ELR (cell line): ENCODE measurements at places on chromosomes 1 and 21.

- DNase-seq, result no peak
These were observed 18.9 kb downstream of the C1orf174 start for GRCh38 chr1:3881193-3881480.

- DNase-seq, result peak; percentile 61
These were observed at the start of gene SMPDL3B for GRCh38 chr1:27934818-27935549. TSS of gene SMPDL3B (plus strand) at chr1:27935000. CDS start at chr1:27935184, 184 bp downstream.

GRCh38 chr1:109391626-109392025 is 6.1 kb downstream of the SORT1 start:
- DNase-seq, result no peak

- DNase-seq, result peak; percentile 15
These were observed 7.0 kb upstream of the GPR88 start for GRCh38 chr1:100530880-100531487.

- no peak for DNase-seq
These were observed 28.6 kb upstream of the MX1 start for GRCh38 chr21:41397471-41397891.

GRCh38 chr1:230143534-230143933 is 76.5 kb downstream of the GALNT2 start:
- no peak for DNase-seq

DNA sequence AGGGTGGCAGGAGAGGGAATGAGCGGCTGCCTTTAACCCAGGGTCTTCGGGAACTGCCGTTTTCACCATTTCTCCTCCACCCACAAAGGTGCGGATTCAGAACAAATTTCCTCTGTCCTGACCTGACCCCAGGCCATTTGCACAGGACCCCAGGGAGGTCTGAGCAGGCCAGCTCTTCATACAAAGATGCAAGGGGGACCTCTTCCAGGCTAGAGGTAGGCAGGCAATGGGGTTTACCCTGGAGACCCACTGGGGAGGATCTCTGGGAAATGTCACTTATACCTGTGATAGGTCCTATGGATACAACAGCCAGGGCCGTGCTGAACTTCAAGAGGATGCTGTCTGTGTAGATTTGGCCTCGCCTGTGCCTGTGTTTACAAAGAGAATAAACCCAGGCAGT is 89.7 kb upstream of the VAMP3 start:
- no peak for DNase-seq

- no peak for DNase-seq
These were observed 14.6 kb downstream of the TNNT2 start for GRCh38 chr1:201362906-201363305.

DNA sequence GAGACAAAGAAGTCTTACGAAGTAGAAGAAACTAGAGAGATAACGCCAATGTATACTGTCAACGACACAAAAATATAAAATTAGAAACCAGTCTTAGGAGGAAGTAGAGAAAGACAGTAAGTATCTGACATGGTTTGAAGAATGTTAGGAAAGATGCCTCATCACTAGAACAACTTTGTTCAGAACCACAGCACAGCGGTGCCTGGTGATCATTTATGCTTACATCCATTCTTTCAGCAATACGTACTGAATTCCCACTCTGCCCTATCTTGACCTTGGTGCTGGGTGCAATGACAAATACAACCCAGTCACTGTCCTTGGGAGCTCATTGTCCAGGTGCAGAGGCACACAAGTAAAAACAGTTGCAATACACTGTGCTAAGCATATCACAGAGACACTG is 104.4 kb downstream of the TM2D1 start:
- DNase-seq, result no peak

DNA sequence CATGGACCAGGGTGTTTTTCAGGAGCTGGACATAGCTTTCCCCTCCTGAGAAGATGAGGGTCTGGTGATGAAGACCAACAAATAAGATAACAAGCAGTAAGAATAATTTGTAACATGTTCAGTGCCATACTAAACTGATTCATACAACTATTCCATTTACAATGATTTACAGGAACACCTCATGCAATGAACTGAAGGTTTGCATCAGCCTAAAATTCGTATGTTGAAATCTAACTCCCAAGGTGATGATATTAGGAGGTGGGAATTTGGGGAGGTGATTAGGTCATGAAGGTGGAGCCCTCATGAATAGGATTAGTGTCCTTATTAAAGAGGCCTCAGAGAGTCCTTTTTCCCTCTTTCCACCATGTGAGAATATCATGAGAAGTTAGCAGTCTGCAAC is 15.9 kb upstream of the NIBAN1 start:
- DNase-seq, result no peak

DNA sequence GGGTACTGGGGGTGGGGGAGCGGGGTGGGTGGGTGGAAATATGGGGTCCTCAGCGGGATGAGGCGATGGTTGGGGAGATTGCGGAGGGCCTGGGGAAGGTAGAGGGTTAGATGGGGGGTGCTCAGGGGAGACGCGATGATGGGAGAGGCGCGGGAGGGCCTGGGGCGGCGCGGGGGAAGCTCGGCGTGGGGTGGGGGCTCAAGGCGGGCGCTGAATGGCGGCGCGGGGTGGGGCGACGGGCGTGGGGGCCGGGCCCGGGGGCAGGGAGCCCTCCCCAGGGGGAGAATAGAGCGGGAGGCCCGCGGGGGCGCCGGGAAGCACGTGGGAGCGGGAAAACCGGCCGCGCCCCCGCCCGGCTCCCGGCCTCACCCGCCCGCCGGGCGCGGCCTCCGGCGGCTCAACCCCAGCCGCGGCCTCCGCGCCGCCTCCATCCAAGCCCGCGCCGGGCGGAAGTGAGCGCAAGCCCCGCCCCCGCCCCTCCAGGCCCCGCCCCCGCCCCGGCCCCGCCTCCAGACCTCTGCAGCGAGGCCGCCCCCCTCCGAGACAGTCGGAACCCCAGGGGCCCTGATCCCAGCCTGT is at the start of gene FAAP20:
Gene FAAP20, minus strand, starts transcription at position 454 of the 579 bp plus-strand sequence. Its CDS starts 23 bp downstream, at position 431.
- DNase-seq, result peak; percentile 73

DNA sequence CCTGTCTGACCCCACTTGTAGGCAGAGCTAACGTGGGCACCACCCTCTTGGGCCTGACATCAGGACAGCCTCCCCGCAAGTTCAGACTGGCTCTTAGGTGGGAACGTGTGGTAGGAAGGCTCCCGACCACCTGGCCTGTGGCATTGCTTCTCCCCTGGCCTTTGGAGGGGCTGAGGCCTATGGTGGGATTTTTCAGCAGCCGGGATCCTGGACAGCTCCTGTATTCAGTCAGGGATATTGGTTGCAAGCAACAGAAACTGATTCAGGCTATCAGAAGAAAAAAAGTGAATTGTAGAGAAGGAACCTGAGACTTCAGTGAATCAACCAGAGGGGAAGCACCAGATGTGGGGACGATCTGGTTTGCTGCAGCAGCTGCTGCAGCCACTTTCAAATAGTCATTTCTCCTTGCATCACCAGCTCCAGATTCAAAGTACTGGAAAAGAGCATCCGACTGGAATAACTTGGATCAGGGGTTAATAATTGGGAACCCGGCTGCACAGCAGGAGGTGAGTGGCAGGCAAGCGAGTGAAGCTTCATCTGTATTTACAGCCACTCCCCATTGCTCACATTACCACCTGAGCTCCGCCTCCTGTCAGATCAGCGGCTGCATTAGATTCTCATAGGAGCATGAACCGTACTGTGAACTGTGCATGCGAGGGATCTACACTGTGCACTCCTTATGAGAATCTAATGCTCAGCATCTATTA is 5.9 kb downstream of the RNF186 start:
- DNase-seq, result peak; percentile 15
